ENCODE measurements at places on chromosomes 11 and 22. TPM values are rescaled to one million over a fixed set of nuclear protein-coding genes. Genes with fewer than 3 reads are reported as not detected.

Gene MLC1
- total RNA-seq: not detected

DNA sequence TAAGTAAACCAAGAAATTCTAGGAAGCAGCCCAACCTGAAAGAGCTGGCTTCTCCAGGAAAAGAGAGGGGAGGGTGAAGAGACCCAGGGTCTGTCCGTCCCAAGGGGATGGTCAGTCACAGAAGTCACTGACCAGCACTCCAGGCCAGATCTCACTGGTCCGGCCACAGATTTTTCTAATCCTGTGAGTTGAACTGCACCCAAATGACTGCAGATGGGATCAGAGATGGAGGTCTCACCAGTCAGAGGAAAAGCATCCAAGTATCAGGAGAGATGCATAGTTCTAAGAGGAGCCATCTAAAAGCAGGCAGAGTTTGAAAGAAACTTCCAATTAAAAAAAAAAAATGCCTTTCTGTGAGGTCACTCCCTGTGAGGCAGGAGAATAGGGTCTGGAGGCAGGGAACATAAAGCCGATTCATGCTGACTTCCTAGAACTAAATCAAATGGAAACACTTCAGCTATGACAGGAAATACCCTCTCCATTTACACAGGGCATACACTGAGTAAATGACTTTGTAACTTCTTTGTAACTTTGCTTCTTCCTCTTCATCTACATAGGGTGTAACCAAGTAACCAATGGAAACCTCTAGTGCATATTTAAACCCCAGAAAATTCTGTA, 144.5 kb downstream of the CCDC34 start:
- no peaks in the 10 kb centered on the region for H3K27me3 ChIP-seq
- peaks cover 12% of the 10 kb centered on the region for H3K4me1 ChIP-seq
- peak overlapping the region; percentile 68 for H3K4me3 ChIP-seq

Gene TRIM49C
- 1.2 TPM for total RNA-seq

Gene SUSD2
- total RNA-seq: 123 TPM

DNA sequence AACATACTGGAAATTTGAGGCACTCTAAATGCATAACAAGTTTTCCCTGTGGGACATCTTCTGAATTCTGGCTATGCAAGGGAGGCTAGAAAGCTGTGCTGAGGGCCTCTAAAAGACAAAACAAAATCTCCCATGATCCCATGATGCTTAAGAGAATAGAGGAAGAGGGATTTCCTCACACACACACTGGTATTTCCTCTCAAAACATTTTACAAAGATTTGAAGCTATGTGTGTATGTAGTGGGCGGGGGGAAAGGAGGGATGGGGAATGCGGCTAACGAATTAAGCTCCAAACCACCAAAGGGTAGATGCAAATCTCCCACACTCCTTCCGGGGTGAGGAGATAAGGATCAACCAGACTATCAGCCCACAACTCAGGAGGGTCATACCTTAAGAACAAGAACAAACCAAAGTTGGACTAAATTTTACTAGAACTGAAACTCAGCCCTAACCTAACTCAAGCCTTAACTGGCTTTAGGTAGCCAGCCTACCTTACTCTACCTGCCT, 6.0 kb downstream of the OR2AT4 start:
- no peaks in the 10 kb centered on the region for H3K27me3 ChIP-seq
- no peak overlapping the region for H3K27ac ChIP-seq
- H3K4me3 ChIP-seq: no peak overlapping the region
- no peak for DNase-seq
- H3K36me3 ChIP-seq: no peaks in the 10 kb centered on the region
